ENCODE measurements at places on chromosomes 3 and 15.

- DNase-seq = no peak
These were observed 403.5 kb downstream of the FHIT start for GRCh38 chr3:60847791-60848190.

GRCh38 chr3:189513281-189514117 lies 117.7 kb upstream of the TP63 start:
- no peak for DNase-seq

DNA sequence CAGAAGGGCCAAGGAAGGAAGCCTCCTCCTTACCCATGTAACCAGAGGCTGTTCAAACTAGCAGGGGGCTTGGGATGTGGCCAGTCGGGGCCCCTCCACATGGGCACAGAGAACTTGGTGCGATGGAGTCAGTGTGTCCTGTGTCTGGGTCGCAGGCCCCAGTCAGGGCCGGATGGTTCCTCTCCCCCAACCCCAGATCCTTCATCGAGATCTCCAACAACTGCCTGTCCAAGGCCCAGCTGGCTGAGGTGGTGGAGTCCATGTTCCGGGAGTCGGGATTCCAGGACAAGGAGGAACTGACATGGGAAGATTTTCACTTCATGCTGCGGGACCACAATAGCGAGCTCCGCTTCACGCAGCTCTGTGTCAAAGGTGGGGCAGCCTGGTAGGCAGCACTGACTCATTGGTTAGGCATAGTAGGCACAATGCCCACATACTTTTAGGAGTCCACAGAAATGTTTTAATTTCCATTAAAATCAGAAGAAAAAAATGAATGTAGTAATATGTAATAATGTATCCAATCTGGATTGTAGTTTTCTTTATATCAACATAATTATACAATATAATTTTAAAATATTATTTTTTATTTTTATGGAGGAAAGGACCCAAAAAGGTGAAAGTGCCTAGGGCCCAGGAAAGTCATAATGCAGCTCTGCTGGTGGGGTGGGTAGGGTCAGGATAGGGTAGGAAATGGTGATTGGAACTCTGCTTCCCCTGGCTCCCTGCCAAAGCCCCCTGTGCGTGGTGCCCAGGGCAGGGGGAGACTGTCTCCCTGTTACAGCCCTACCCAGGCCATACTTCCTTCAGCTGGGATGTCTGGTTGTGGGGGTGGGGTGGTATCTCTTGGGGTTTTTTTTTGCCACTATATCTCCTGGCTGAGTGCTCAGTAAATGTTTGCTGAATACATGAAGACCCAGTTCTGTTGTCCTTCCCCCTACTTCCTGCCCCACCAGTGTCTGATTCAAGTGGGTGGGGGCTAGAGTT lies 18.6 kb downstream of the DUOX1 start:
- no peak for DNase-seq

DNA sequence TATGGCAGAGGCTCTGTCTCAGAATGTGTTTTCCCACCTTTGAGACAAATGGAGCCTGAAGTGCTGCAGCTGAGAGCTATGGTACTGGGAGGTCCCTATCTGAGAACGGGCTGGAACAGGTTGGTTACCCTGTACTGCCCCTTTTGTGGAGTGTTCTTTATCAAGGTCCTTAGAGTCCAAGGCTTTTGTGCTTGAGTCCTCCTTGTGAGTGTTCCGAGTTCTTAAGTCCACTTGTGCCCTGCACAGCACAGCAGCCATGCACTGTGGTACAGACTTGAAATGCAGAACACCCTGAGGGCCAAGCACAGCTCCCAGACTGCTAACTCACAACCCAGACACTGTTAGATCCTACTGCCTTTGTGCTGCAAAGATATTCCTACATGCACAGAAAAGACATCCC lies 67.8 kb downstream of the ARHGAP31 start:
- DNase-seq = no peak

DNA sequence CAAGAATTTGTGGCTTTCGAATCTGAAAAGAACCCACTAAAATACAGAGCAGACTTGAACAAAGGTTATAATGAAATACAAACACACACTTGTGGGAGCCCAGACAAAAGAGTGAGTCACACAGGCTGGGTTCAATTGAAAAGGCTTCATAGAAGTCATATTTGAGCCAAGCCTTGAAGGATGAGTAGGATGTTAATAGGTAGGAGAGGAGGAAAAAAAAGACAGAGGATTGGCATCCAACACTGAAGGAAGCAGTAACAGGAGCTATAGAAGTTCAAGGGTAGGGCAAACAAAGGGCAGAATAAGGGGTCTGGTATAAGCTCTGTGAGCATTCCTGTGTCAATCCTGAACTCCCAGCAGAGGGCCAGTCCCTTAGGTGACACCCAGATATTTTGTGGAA lies 325.4 kb downstream of the FOXP1 start:
- DNase-seq = no peak

DNA sequence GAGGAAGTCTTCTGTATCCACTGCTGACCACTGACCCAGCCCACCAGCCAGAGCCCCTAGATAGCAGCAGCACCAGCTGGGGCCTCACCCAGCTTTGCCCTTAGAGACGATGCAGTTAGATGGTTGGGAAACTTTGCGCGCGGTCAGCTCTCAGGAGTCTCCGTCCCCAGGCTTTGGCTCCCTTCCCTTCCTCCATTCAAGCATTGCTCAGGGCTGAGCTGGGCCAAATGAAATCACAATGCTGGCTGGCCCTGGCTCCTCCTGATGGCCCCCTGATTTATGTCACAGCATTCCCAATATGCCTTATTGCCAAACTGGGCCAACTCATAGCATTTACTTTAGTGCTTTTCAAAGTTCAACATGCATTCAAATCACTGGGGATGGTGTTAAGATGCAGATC lies 34.6 kb upstream of the RHCG start:
- DNase-seq = no peak

GRCh38 chr3:139689708-139690228 lies 12.0 kb upstream of the NMNAT3 start:
- peak; percentile 10 for DNase-seq

- DNase-seq = no peak
These were observed 16.5 kb downstream of the TPM1 start for GRCh38 chr15:63059075-63059474.

- DNase-seq = no peak
These were observed 48.9 kb upstream of the FMN1 start for GRCh38 chr15:33243393-33243792.

GRCh38 chr15:58870451-58870850 lies 63.0 kb downstream of the SLTM start:
- no peak for DNase-seq
